Fibroblast of upper back skin (primary cell): ENCODE measurements at places on chromosomes 12 and 14.

DNA sequence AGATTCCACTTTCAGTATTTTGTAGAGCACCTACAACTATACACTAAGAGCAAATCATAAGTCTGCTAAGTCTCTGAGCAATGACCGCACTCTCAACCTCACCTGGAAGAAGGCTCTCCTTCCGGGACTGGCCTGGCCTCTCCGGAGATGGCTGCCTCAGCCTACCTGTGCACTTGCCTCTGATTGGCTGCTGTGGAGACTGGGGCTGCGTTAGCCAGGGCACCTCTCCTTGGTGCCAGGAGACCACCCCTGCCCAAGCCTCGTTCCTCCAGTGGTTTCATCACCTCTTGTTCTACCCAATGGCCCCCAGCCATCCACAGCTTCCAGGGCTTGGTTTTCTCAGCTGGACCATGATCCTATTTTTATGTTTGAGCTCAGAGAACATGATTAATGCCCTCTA lies 64.7 kb upstream of the JDP2 start:
- DNase-seq, result no peak

- no peak for DNase-seq
These were observed at the start of gene CD163 for GRCh38 chr12:7503686-7504415. CD163 (minus strand) TSS chr12:7503777; CDS start chr12:7503690, 87 bp downstream.

DNA sequence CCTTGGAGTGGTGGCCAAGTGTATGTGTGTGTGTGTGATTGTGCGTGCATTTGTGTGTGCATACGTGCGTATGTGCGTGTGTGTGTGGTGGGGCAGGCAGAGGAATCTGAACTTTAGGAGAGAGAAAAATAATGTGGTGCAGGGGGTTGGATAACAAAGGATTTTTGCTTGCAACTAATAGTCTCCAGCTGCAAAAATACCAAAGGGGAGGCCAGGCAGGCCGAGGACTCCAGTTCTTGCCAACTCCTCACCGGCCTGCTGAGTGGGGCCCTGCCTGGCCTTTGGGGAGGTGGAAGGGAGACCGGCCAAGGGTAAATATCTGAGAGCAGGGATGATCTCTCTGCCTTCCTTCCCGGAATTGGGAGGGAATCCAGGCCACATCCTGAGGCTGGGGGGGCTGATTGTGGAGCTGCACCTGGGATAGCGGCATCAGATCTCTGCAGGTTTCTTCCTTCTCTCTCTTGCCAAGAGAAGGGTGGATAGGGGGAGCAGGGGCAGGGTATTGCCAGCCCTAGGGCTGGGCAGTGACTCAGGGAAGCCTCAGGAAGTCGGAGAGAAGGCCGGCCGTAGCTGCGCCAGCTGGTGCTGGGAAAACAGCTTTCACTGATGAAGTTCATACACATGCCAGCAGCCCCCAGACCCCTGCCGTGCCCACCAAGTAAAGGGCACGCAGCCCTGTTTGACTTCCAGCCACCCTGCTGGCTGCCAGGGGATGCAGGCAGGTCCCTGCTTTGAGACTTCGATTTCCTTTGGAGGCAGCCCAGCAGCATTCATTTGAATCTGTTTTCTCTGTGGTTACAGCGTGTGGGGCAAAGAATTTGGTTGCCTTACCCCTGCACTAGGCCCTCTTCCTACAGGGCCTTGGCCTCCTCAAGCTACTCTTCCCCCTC lies 4.6 kb upstream of the LRP1-AS start:
- DNase-seq, result peak; percentile 94

DNA sequence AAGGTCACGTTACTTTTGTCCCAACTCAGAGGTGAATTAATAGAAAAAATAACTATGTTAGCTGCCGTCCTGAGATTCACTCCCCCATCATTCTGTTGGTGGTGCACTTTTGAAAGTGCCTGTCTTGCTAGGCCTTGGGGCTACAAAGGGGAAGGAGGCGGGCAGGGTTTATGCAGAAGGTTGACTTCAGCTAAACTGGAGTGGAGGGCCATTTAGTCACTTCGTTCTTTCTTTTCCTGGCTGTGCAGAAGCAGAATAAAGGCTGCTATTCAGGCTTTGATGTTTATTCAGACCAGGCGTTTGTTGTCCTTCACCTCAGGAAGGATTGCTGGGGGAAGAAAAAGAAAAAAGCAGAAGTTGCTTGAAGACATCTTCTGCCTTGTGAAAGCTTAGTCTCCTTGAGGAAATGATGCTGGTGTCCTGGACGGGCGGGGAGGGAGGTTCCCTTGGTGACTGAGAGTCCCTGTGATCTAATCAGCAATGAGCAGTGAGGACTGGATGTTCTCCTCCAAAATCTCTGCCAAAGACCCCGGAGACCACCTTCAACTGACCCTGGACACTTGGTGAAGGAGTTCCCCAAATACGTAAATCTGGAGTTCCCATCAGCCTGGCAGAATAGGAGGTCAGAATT lies 4.0 kb downstream of the GLT1D1 start:
- DNase-seq, result no peak

DNA sequence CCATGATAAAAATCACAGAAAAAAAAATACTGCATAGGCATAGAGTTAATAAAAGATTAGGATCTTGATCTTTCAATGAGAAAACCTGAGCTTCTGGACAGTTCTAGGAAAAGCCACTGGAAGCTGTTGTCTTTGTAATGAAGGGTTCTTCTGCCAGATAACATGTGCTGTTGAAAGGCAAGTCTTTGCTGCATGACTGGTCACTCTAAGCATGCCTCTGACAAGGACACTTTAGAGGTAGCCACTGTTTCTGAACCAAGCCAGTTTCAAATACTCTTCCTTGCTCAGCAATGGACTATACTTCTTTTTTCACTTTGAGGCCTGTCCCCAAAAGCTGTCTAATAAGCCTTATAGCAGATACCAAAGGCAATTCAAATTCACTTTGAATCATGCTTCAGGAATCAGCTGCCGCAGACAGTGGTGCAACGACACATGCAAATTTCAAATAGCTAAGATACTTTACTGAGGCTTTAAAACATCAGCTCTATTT lies 70.2 kb downstream of the BTG1 start:
- peak; percentile 91 for DNase-seq

- DNase-seq, result peak; percentile 49
These were observed 93.2 kb downstream of the FBXO33 start for GRCh38 chr14:39339003-39339402.

- DNase-seq, result peak; percentile 7
These were observed 86.5 kb downstream of the DHRS2 start for GRCh38 chr14:23722675-23723074.

DNA sequence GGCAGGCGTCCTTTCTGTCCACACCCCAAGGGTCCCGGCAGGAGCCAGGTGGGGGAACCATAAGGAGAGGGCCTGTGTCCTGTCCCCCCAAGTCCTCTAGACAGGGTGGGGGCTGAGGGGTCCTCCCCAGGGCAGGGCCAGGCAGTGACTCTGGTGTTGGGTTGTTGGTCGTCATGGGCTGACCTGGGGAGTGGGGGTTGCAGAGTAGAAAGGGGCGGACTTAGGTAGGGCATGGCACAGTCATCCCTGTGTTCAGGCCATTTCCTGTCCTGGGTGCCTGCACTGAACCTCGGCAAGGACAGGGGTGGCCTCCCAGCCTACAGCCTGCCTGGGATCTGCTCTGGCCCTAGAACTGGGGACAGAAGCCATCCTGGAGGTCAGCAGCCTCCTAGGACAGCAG lies 356.2 kb downstream of the TMEM121 start:
- DNase-seq, result no peak

DNA sequence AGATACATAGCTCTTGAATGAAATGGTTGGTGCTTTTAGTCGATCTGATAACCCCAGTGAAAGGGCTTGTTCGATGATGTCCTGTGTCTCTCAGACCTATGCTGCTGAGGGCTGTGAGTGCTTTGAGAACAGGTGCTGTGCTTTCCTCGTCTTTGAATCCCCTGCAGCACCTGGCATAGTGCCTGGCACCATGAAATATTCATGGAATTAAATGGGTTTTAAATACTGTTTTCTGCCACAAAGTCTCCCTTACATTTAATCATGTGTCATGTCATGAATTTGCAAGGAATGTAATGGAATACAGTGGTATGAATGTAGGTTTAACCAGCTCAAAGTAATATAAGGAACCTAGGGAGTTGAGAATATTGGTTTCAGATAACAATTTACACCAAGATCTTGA lies 220.5 kb upstream of the PRICKLE1 start:
- peak; percentile 89 for DNase-seq

DNA sequence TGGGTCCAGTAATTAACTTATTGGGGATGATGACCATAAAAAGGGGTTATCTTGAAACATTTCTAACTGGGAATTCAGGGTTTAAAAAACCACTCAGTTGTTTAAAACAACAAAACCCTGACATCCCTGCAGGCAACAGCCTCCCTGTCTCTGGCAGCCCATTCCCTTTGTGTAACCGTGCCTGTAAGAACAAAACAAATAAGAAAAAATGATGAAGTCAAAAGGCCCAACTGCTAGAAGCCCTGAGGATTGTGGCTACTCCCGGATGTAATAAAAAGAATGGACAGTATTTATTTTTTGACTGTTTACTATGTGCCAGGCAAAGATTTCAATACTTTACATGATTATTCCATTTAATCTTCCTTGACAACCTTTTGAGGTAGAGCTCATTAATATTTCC lies 75.3 kb downstream of the TMCC3 start:
- DNase-seq, result no peak

DNA sequence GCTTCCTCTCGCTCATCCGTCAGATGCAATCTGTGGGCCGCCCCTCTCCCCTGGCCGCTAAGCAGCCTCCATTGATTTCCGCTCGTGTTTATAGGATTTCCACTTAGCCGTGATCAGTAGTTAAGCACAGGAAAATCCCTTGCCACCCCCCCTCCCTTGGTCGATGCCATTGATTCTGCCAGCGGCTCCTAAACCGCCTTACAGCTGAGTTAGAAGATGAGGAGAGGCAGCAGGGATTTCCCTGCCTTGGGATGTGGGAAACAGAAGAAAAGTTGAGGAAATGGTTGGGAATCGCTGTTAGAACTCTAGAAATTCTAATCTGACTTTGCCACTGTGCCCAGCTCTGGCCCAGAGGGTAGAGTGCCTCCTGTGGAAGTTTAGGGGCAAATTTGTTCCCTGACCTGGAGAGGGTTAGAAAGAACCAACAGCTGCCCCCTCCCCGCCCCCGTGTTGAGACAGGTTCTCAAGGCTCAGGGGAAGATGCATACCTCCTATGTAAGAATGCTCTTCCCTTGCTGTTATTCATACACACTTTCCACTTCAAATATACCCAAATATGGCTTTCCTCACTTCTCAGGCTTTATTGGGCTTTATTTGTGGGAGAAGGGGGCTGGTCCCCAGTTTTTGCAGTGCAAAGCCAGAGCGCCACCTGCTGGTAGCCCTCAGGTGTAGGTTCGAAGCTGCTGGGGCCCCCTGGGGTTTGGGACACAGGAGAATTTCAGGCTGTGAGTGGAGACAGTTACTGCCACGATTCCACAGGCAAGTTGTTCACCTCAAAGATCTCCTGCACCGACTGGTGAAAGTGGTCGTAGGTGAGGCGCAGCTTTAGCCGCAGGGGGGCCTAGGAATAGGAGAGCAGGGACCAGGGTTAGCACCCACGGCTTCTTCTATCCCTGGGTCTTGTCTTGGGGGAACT lies 3.2 kb downstream of the THTPA start:
- peak; percentile 53 for DNase-seq

DNA sequence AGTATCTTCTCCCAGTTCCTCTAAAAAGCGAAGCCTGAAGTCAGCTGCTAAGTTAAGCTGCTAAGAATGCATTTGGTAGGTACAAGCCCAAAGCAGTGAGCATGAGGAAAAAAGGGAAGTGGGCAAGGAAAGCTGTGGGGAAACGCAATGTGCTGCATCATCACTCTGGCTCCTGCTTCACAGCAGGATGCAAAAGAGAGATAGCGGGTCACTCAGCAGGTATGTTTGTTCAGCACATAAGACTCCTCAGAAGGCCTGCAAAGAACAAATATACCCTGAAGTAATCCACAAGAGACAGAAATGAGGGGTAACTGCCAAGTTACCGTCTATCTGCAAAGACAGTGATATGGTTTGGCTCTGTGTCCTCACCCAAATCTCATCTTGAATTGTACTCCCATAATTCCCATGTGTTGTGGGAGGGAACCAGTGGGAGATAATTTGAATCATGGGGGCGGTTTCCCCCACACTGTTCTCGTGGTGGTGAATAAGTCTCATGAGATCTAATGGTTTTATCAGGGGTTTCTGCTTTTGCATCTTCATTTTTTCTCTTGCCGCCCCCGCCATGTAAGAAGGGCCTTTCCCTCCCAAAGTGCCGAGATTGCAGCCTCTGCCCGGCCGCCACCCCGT lies 127.4 kb upstream of the EGLN3 start:
- DNase-seq, result peak; percentile 19

- DNase-seq, result peak; percentile 82
These were observed 20.6 kb upstream of the ITGA5 start for GRCh38 chr12:54439521-54440255.

DNA sequence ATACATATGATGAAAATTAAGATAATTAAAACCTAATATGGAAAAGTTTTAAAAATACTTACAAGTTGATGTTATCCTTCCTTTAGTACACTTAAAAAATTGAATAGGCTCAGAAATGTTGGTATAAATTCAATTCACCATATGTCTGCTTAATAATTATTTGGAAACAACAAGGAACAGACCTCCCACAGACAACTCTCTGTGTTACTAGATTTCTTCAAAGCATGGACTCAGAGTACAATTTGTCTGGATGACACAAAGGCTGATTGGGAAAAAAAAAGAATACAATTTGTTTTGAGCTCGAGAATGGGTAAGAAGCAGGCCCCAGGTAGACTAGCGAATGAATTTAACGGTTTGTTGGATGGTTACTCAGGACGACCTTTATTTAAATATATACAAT lies 48.9 kb upstream of the BTG1 start:
- DNase-seq, result no peak

GRCh38 chr12:356276-356988 lies 32.7 kb downstream of the KDM5A start:
- DNase-seq, result peak; percentile 50

DNA sequence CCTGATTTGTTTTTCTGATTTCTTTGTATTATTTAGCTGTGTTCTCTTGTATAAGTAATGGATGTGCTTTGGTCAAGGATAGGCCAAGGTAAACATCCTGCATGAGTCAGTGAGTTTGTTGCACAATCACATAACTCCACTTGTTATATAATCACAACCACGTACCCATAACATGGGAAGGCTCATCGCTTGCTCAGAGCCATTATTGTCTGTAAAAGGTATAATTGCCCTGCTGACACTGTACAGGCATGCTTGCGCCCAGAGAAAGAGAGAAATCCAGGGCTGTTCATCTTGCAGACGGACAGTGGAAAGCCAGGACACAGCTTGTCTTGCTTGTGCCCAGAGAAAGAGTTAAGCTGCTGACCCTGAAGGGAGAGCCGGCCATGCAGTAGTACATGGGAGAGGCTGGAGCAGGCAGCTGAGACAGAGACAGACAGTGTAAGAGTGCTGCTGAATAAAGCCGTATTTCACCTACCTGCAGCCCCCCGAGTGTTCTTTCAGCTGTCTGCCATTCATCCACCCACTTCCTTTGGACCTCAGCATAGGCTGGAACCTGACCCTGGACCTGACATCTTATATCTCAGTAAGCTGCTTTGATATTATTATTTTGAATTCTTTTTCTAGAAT lies 174.7 kb upstream of the DAAM1 start:
- no peak for DNase-seq

- DNase-seq, result no peak
These were observed 687 bp downstream of the IFFO1 start for GRCh38 chr12:6555018-6555691.

GRCh38 chr12:113241191-113242025 lies 20.1 kb downstream of the TPCN1 start:
- DNase-seq, result peak; percentile 87
